ENCODE measurements at places on chromosomes 6 and 20. TPM values are rescaled to one million over a fixed set of nuclear protein-coding genes. Genes with fewer than 3 reads are reported as not detected.

The MAPK13 gene
- 30.5 TPM for total RNA-seq

The SLC13A3 gene
- total RNA-seq: 0.16 TPM

The CBFA2T2 gene
- 37.1 TPM for total RNA-seq

The WFDC5 gene
- total RNA-seq: not detected

The NKX2-2 gene
- not detected for total RNA-seq

The SLC22A1 gene
- total RNA-seq: 1.2 TPM

The IL17F gene
- total RNA-seq: not detected

The GTSF1L gene
- 1.4 TPM for total RNA-seq

The SLC44A4 gene
- total RNA-seq: not detected

The SH3BGRL2 gene
- 2.9 TPM for total RNA-seq

- DNase-seq: no peak
These were observed 122.9 kb upstream of the MMS22L start for GRCh38 chr6:97405818-97406409.

DNA sequence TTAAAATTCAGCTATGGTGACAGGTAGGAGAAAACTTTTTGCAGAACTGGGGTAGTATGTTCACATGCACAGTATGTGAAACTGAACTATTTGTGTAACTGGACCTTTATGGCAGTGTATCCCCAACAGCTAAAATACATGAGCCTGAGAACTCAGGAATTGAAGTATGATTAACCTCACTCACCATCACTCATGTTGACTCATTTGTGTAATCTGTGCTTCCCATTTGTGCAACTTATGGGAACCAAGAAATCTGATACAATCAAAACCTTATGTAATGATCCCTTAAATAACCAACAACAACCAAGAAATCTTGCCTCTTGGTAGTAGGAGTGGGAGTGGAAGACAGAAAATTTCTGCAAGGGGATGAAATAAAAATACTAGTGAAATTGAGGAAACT lies 674.9 kb downstream of the HDGFL1 start:
- DNase-seq: no peak

GRCh38 chr6:53369876-53370515 lies 21.2 kb upstream of the ELOVL5 start:
- DNase-seq: no peak

DNA sequence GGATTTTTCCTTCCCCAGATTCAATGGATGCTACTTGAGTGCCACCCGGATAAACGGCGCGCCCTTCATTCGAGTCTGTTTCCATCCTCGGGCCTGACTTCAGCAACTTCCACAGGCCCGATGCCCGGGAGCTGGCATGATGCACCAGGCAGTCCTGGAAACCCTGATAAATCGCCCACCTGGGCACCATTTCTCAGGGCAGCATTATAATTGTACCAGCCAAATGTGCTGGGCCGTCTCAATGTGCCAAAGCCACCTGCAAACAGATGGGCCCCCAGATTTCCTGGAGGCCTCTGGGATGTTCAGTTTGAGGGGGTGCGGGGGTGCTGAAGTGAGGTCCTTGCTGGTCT lies 65.8 kb downstream of the NOL4L start:
- DNase-seq: no peak

- DNase-seq: no peak
These were observed 3.2 kb upstream of the SIRPA start for GRCh38 chr20:1892119-1892385.

GRCh38 chr6:170153436-170154319 lies 137.2 kb downstream of the DLL1 start:
- DNase-seq: no peak

DNA sequence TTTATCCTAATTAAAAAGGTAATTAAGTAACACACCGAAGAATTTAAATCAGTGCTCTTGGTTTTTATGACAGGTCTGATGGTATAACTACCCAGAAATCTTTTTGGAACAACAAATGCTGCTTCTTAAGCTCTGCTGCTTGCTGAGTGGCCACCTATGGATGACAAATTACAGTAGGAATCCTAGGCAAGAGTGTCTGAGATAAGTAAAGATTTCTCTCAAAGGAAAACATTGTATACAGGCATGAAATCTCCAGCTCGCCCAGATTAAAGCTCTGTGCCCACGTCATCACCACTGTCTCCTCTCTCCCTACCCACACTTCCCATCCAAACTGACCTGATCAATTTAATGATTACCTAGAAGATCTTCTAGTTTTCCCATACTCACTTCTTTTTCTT lies 1083.0 kb upstream of the MAP3K7 start:
- no peak for DNase-seq

DNA sequence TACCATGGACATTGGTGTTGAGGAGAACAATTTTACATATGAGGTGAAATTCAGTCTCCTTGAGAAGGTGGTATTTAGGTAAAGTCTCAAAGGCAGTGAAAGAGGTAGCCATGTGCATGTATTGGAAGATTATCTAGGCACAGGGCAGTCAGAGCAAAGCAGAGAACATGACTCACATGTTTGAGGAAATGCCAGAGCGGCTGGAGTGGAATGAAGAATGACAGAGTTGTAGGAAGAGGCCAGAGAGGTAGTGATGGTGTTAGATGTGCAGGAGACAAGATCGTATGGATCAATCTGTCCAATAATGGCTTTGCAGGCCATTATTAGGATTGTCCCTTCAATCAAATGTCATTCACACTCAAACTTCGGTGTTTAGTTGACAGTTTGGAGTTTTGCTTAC lies 449.4 kb upstream of the PTCHD4 start:
- DNase-seq: no peak

GRCh38 chr6:47000842-47001241 lies 41.3 kb downstream of the ADGRF1 start:
- no peak for DNase-seq
